ENCODE measurements at places on chromosomes 12 and 14.

- no peak for DNase-seq
Measured at GRCh38 chr14:104392396-104393198, 187.0 kb upstream of the C14orf180 start.

GRCh38 chr12:94783862-94784261 lies 133.5 kb upstream of the TMCC3 start:
- DNase-seq: no peak

- no peak for DNase-seq
Measured at GRCh38 chr14:94653321-94653720, 41.1 kb downstream of the SERPINA3 start.

GRCh38 chr14:59096303-59096702 lies 92.2 kb upstream of the DAAM1 start:
- no peak for DNase-seq

- DNase-seq: no peak
Measured at GRCh38 chr14:30064454-30064853, 136.8 kb upstream of the PRKD1 start.

Measured in activated B cell treated with CpG ODN at 0.5 μM for 24 hours (primary cell).